Esophagus mucosa (tissue), 1 donor: ENCODE measurements at places on chromosomes 13 and 19.
A peak's percentile ranks its signal among the peaks of the same experiment; 100 is the strongest.

- peak; percentile 85 for ATAC-seq
Observed at GRCh38 chr19:43765109-43765876, 10.5 kb upstream of the SMG9 start.

DNA sequence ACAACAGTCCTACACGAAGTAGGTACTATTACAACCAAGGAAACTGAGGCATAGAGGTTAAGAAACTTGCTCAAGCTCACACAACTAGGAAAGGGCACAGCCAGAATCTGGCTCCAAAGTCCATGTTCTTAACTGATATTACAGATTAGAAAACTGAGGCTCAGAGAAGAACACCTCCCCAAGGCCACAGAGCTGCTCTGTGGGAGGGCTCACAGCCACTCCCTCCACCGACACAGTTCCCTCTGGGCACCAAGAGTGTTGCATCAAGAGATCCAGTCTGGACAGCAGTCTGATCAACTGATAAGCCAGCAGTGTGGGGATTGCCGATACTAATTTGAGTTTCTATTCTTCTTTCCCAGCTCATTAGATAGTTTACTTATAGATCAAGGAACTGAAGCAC lies 29.5 kb downstream of the SLC15A1 start:
- no peak for ATAC-seq

DNA sequence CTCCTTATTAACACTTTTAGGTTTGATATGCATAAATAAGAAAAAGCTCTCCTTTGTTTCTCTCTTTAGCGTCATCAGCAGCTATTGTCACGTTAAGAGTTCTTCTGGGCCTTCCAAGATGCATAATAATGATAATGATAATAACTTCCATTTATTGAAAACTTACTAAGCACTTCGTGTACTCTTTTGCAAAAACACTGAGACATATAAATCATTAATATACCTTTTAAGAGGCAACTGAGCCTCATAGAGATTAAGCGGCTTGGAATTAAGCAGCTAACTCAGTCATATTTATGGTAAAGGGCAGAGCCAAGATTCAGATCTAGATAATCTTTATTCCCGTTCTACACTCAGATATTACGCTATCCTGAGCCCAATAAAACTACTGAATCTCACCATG lies 1105.1 kb downstream of the OLFM4 start:
- ATAC-seq: no peak

GRCh38 chr19:13094106-13094504 lies 8.6 kb downstream of the LYL1 start:
- ATAC-seq: no peak

GRCh38 chr13:37379841-37380240 lies 218.7 kb downstream of the POSTN start:
- ATAC-seq: no peak

DNA sequence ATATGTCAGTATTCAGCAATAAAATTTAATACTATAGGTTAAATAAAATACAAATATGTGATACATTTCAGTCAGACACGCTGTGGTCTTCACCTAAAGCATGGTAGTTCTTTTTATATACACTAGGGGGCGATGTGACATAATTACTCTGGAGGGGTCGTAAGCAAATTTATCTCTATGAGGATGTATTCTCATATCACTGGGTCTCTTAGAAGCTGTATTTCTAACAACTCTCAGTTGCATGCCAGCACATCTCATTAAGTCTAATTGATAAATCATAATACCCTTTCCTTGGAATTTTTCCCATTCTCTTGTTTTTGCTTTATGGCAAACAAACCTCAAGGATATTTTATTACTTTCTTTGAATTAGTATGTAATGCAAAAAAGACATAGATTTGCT lies 3.9 kb upstream of the PCDH17 start:
- ATAC-seq: no peak

DNA sequence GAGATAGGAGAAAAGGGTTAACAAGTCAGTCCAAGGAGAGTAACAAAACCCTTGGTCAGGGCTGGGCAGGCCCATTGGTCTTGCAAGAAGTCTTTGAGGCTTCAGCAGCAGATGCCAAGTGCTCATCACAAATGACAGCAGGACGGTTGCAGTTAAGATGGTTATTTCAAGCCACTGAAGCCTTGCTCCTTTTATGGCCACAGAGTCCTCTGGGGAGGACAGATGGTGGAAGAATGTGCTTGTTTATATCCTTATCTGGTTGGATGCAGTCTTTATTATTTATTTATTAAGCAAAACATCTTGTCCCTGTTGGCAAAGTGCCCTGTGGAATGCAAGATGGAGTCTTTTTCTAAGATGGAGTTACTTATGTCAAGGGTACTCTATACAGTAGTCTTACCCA lies 19.2 kb upstream of the ZNF331 start:
- ATAC-seq: no peak

GRCh38 chr13:28049215-28049614 lies 51.2 kb downstream of the FLT3 start:
- no peak for ATAC-seq

- peak; percentile 98 for ATAC-seq
Observed at GRCh38 chr19:17107546-17108452, 32.2 kb downstream of the MYO9B start.

- ATAC-seq: no peak
Observed at GRCh38 chr19:58305932-58306323, 751 bp downstream of the ERVK3-1 start.

GRCh38 chr13:113267642-113268405 lies 29.2 kb upstream of the LAMP1 start:
- peak; percentile 53 for ATAC-seq

GRCh38 chr19:35742121-35742724 lies at the start of gene IGFLR1:
Gene IGFLR1 (minus strand): TSS chr19:35742452. CDS start chr19:35741180, 1,272 bp downstream.
- ATAC-seq: no peak

DNA sequence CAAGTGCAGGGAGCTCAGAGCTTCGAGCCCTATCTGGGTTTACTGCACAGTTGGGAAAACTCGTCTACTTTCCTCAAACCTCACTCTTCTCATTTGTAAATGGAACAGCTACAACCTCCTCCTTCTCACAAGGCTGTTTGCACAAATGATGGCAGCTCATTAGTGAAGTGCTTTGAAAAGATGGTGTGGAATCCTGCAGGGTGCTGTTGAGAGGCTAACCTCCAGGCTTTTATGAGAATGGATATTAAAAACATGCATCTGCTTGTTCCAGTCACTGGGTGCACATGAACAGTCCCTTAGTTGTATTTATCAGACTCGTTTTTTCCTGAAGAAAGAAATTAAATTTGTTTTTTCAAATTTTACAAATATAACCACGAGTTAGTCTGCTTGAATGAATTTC lies 36.6 kb downstream of the PCDH8 start:
- ATAC-seq: no peak

- ATAC-seq: no peak
Observed at GRCh38 chr19:58398545-58398944, 3.1 kb downstream of the RNF225 start.

- ATAC-seq: peak; percentile 13
Observed at GRCh38 chr19:2546128-2547032, 70.5 kb downstream of the GADD45B start.

DNA sequence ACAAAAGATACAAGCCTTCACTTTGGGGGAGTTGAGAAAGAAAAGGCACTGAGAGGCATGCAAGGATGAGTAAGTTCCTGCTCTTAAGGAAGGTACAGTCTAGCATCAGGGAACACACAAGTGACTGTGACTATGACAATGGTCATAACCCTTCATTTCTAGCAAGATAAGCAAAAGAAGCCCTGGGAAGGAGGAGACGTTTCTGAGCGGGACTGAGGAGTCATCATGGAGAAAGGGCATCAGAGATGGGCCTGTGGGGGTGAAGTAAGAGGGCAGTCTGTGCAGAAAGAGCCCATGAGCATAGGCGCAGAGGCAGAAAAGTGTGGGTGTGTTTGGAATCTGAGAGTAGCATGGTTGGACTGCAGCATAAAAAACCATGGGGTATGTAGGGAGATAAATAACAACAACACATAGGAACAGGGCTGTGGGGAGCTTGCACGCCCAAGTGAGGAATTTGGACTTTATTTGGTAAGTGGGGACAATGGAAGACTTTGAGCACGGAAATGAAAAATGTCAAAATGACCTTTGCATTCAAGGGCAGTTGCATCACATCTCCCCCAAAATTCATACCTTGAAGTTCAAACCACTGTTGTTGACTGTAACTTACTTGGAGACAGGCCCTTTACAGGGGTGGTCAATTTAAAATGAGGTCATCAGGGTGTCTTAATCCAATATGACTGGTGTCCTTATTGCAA lies 86.7 kb downstream of the MBNL2 start:
- no peak for ATAC-seq

DNA sequence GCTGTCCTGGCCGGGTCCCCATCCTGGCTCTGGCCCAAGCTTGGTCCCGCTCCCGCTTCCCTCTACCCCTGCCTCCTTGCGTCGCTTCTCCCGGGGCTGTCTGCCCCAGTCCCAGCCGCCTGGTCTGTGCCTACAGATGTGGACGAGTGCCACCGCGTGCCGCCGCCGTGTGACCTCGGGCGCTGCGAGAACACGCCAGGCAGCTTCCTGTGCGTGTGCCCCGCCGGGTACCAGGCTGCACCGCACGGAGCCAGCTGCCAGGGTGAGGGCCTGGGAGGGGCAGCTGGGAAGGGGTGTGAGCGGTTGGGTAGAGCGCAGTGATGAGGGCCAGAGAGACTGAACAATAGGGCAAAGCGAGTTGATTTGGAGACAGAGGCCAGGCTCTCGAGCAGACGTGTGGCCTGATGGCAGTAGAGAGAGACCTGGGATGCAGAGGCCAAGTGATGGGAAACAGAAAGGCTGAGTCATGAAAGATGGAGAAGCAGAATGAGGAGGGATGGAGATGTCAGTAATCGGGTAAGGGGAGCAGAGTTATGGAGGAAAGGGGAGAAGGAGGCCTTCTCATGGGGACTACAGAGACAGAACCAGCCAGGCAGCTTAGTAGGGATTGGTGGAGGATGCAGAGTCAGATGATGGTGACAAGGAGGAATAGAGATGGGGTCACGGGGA lies 9.4 kb downstream of the LTBP4 start:
- ATAC-seq: peak; percentile 16

- no peak for ATAC-seq
Observed at GRCh38 chr13:30047154-30047874, 196.9 kb upstream of the UBL3 start.

DNA sequence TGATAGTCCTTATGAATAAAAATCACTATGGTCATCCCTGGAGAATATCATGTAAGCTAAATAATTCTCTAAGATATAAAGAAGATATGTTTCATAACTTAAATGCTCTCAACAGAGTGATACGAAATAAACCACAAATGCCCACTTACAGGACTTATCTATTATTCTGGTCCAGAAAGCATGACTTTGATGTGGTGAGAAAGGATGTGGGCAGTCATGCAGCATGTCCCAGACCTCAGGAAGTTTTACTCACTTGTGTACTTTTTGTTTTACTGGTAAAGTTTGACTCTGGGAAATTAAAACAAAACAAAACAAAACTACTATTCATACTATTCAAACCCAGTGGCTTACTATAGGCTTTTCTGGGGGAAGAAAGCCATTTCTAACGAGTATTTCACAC lies 483.2 kb upstream of the SLITRK6 start:
- ATAC-seq: no peak

DNA sequence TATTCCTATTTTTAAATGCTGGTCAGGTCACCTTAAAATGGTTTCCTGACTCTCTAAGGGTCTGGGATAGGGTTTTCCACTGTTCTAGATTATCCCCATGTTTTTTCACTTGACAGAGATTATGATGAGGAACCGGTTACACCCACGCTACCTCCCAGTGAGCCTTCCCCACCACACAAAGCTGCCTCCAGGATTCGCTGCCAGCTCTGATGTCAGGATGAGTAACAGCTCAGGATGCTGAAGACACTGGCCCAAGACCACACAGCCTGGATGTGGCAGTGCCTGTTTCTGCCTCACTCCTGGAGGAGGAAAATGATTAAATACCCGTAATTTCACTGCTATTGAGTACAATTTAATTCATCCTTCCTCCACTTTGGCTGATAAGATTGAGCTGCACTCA lies 22.9 kb downstream of the ZNF114 start:
- ATAC-seq: no peak

- no peak for ATAC-seq
Observed at GRCh38 chr13:54232700-54233099, 1204.1 kb downstream of the OLFM4 start.

DNA sequence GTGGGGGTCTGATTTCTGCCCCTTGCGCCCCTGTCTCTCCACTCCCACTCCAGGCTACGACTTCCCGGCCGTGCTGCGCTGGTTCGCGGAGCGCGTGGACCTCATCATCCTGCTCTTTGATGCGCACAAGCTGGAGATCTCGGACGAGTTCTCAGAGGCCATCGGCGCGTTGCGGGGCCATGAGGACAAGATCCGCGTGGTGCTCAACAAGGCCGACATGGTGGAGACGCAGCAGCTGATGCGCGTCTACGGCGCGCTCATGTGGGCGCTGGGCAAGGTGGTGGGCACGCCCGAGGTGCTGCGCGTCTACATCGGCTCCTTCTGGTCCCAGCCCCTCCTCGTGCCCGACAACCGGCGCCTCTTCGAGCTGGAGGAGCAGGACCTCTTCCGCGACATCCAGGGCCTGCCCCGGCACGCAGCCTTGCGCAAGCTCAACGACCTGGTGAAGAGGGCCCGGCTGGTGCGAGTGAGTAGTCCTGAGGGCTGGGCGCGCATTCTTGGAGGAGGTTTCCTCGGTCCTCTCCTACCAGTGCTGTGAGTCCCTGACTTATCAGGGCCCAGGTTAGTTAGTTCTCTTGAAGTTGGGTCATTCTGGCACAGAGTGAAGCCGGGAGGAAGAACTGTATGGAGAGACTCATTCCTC lies 12.7 kb downstream of the EHD2 start:
- peak; percentile 81 for ATAC-seq

- ATAC-seq: peak; percentile 59
Observed at GRCh38 chr19:51615991-51616390, 14.2 kb downstream of the SIGLEC5 start.

GRCh38 chr13:106573868-106574267 lies 5.9 kb upstream of the ARGLU1 start:
- ATAC-seq: peak; percentile 60

DNA sequence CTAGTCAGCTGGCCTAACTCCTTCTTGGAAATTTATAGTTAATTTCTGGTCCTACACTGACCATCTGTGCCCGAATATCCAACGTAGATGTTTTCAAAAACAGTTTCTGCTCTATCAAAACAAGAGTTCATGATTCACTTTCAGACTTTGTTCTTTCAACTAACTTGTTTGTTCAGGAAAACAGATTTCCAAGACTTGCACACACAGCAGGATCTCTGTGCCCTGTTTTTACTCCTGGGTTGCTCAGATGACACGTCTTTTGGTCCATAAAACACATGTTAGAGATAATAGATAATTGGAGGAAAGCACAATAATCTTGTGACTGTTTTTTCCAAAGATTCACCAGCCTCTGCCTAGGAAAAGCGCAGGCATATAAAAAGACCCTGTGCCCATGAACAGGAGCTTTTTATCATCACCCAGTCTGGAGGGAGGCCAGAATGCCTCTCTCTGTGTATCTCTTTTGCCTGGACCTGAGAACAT lies 218.0 kb downstream of the IRS2 start:
- no peak for ATAC-seq

- peak; percentile 70 for ATAC-seq
Observed at GRCh38 chr13:44306371-44307192, 67.0 kb upstream of the SERP2 start.

GRCh38 chr13:47809411-47809810 lies 191.7 kb downstream of the SUCLA2 start:
- ATAC-seq: no peak

- ATAC-seq: no peak
Observed at GRCh38 chr13:92967923-92968322, 258.7 kb upstream of the GPC6 start.
